ENCODE measurements at places on chromosomes 12 and 14.

DNA sequence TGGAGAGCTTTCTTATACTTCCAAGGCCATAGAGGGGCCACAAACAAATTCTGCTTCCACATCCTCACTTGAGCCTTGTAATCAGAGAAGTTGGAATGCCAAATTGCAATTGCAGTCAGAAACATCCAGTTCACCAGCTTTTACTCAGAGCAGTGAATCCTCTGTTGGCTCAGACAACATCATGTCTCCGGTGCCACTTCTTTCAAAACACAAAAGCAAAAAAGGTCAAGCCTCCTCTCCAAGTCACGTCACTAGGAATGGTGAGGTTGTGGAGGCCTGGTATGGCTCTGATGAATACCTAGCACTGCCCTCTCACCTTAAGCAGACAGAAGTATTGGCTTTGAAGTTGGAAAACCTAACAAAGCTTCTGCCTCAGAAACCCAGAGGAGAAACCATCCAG is 217.1 kb downstream of the AKAP6 start:
- DNase-seq, result no peak

DNA sequence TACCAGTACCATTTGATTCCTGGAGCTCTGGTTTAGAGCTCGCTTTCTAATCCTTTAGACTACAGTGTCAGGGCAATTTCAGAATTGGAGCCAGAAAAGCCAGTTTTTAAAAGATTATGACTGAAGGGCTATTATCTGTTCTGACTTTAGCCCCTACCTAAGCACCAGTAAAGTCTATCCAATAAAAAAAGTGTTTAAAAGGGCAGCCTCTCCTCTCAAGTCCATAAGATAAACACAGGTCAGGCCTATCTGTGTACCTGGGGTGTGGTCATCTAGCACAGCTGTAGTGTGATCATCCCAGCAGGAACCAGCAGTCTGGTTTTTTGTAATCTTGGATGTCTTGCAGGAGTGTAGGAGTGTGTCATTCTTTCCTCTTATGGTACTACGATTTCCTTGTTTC is 6.6 kb downstream of the APPL2 start:
- DNase-seq, result no peak

- no peak for DNase-seq
Measured at GRCh38 chr14:72816287-72816686, 77.6 kb downstream of the DPF3 start.

DNA sequence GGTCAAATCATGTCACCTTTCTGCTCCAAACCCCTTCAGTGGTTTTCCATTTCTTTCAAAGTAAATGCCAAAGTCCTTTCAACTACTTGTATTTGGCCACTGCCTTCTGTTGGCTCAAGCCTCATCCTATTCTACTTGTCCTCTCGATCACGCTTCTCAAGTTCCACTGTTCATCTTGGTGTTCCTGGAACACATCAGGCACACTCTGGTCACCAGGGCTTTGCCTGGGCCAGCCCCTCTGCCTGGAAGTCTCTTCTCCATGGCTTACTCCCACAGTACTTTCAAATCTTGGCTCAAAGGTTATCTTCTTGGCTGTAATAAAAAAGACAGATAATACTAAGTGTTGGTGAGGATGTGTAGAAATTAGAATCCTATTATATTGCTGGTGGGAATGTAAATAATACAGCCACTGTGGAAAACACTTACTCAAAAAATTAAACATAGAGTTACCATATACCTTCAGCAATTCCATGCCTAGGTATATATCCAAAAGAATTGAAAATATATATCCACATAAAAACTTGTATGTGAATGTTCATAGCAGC is 17.3 kb upstream of the PPFIBP1 start:
- no peak for DNase-seq

DNA sequence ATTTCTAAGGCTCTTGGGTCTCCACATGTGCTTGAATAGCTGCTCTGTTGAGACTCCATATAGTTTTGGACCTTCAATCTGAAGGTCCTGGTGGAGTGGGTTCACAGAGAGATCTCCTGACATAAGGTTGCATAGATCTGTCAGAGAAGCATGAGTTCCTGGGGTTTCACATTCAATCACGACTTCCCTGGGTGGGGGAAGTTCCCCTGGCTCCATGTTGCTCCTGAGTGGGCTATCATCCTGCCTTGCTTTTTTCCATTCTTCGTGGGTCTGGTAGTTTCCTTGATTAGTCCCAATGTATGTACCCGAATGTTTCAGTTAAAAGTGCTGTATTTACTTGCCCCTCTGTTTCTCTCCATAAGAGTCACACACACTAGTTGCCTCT is 181.8 kb downstream of the RASSF9 start:
- DNase-seq, result no peak

DNA sequence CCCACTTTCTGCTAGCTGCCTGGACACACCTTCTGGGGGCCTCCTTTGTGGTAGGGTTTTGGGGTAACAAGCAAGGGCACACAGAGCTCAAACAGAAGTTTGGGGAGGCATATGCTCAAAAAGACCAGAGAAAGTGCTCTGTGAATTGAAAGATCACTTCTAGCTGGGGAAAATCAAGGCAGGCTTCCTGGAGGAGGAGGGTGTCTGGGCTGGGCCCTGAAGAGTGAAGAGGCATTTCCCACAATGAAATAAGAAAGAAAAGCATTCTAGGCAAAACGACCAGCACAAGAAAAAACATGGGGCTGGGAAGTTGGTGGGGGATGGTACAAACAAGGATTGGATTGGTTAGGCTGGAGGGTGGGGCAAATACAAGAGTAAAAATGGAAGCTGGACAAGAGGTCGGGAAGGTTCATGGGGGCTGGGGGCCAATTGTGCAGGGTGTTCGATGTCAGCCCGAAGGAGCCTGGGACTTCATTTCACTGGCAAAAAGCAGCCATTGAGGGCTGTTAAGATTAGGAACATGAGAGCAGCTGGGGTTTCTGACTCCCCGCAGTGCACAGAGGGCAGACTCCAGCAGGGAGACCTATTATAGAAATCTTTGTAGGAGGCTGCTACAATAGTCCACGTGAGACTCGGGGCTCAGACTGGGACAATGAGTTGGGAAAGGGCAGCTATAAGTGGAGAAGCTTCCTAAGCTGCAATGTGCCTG is 51.5 kb upstream of the CMKLR1 start:
- no peak for DNase-seq

DNA sequence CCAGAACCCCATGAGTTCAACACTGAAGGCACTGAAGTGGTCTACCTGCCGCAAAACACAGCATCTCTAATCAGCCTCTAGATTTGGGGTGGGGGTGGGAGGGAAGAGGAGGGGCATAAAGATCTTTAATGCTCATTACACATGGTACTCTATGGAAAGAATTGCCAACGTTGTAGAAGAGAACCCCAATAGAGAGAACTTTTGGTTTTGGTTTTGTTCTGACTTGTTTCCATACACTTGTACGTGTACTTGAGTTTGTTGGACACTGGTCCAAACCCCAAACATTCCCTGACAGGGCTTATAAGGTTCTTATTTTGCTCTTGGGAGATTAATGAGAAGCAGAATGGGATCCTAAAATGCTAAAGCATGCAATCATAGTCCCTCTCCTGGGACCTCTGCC is 31.0 kb downstream of the GNPTAB start:
- no peak for DNase-seq

DNA sequence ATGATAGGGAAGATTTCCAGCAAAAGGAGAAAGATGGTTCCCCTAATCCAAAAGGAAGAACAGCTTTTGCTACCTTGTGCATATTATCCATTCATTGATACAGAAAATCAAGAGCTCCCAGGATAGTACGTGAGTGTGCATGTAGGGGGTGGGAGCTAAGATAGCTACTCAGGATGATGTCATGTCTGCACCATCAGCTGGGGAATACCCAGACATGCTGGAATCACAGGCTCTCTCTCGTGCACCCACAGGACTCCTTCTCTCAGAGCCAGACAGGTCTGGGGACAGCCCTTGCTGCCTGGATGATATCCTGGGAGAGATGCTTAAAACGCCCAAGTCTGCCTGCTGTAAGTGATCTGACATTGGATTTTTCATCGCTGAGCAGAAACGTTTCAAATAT is 38.9 kb downstream of the FOXN3 start:
- no peak for DNase-seq

DNA sequence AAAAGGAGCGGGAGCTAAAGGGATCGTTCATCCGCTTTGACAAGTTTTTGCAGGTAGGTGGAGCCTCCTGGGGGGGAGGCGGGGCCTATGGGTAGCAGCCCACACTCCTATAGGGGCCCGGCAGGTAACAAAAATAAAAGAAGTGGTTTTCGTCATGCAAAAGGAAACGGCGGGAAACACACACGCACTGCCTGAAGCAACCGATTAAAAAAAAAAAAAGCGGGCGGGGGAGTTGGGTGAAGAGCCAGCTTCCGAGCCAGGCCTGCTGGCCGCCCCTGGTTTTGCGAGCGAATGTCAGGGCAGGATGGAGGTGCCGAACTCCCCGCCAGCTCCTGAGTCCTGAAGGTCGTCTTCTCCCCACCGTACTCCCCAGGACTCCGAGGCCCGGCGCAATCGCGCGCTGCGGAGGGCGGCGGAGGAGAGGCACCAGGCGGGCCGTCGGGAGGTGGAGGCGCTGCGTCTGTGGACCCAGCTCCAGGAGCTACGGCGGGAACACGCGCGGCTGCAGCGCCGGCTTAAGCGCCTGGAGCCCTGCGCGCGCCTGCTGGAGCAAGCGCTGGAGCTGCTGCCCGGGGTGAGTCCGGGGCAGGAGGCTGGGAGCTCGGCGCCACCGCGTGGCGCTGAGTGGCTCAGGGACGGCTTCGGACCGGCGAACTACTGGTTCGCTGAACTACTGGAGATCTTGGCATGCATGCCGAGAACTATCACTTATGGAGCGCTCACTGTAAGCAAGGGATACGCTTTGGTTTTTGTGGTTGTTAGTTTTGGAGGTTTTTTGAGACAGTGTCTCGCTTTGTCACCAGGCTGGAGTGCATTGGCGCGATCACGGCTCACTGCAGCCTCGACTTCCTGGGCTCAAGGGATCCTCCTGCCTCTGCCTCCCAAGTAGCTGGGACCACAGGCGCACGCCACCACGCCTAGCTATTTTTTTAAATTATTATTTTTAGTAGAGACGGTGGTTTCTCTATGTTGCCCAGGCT is 3.6 kb downstream of the CFAP73 start:
- peak; percentile 82 for DNase-seq

DNA sequence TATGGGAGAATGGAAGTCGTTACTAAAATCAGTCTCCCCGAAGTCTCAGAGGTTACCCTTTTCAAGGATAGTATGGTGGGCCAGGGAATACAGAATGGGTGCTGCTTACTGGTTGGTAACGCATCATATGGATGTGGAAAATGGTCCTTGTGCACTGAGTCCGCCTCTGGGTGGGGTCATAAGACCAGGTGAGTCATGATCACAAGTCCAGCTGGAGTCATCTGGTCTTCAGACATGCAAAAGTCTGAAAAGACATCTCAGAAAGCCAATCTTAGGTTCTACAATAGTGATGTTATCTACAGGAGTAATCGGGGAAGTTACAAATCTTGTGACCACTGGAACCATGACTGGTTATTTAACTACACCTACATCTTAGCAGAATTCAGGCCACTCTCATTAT is 71.9 kb upstream of the TCL1B start:
- DNase-seq, result no peak

DNA sequence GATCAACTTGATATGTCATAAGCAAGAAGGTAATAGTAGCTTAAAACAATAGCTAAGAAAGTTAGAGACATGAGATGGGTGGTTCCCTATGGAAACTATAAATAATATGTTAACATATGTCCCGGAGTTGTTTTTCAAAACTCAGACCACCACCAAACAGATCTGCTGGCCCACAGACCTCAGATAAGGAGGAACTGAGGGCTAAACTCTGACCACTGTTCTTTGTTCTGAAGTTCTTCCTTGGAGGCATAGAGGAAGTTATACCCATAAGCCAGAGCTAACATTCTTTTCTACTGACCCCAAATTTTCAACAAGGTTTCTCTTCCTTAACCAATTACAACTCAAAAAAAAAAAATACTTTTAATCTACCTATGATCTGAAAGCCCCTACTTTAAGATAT is 156.1 kb upstream of the FSCB start:
- no peak for DNase-seq

GRCh38 chr14:104536942-104537612 is 42.5 kb upstream of the C14orf180 start:
- DNase-seq, result no peak

DNA sequence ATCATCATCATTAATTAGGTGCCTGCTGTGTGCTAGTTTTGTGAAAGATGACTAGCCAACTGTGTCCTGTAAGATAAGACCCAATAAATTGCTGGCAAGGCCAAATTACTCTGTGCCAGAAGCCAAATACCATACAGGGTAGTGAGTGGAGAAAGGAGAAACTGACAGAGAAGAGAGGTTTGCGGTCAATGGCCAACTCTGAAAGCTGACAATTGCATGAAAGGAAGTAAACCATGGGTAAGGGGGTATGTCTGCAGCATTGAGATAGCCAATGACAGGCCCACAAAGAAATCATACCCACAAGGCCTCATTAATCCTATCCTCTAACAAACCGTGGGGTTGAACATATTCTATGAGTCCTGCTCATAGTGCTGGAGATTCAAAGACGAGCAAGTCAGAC is 236.6 kb upstream of the CCDC196 start:
- DNase-seq, result no peak

GRCh38 chr14:88518592-88519512 is 36.0 kb downstream of the PTPN21 start:
- DNase-seq, result no peak

DNA sequence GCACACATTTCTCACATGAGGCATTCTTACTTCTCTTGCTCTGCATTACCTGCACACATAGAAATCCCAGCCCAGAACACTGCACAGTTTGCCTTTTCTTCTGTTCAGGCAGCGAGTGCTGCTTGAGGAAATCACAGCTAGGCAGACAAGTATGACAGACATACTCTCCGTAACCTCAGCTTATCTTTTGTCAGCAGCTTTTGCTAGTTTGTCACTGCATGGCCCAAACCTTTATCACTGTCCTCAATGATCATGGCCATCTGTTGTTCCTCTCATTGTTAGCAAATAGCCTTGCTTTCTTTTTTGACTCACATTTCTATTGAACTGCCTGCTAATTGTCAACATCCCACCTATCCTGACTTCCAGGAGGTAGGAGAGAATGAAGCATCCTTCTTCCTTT is 5.3 kb downstream of the ZNF10 start:
- DNase-seq, result no peak

DNA sequence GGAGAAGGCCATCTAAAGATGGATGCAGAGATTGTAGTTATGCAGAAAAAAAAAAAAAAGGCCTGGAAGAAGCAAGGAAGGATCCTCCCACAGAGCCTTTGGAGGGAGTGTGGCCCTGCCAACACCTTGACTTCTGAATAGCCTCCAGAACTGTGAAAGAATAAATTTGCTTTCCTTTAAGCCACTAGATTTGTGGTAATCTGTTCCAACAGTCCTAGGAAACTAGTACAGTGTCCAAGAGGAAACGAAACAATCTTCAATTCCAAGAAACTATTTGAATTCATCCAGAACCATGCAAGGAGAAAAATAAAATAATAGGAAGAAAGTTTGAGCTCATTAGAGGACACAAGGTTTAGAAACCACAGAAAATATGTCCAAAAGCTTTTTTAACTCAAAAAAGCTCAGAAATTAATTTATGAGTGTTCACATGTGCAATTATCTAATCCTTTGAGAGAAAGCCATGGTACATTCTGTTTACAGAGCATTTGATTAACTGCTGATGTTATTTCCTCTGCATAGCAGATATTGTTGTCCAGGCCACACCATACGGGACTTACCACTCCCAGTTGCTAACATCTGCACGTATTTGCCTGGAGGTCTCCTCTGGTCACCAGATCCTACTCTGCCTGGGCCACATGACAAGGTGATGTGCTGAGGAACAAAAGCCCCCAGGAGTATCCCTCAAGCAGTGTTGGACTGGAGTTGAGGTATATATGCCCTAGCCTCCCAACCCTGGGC is 30.0 kb upstream of the STAB2 start:
- DNase-seq, result no peak

Measured in NCI-H1105 (cell line).